Thyroid gland (tissue), 4 donors: ENCODE measurements at places on chromosomes 16 and 17. TPM values are rescaled to one million over a fixed set of nuclear protein-coding genes. Genes with fewer than 3 reads are reported as not detected.

DNA sequence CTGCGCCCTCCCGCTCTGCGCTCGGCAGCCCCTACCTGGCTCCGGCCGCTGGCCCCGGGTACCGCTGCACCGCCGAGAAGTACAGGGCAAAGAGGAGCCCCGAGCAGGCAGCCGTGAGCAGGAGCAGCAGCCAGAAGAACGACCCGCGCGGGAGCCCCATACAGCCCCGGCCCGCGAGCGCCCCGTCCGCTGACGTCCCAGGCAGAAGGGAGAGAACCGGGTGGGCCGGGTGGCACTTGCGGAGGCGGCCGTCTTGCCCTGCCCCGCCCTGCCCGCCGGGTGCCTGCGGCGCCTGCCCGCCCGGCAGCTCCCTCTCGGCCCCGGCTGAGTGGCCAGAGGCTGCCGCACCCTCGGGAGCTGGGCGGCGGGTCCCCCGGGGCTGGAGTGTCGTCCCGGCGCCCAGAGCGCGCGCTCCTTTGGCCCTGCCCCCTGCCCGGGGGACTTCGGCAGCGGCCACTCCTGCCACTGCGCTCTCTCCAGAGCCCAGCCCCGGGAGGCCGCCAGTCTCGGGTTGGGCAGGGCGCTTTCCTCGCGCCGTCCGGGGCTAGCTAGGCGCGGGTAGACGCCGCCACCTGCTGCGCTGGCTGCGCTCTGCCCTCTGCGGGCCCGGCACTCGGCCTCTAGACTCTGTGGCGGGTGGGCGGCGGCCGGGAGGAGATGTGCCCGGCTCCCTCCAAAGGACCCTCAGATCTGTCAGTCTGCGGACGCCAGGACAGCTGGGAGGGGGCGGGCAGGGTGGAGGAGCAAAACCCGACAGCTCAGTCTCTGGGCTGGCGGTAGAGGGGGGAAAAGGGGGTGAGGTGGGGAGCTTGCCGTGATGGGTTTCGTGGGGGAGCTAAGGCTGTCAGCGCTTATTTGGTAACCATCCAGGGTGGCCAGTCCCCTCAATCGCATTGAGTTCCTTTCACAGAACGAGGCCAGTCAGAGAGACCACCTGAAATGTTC, at the start of gene ST6GALNAC2:
Gene ST6GALNAC2, minus strand, starts transcription at position 212 of the 945 bp plus-strand sequence. Its CDS starts 52 bp downstream, at position 160.
- no peaks in the 10 kb centered on the region for H3K36me3 ChIP-seq
- H3K27me3 ChIP-seq, result no peaks in the 10 kb centered on the region
- peak within 1 kb of the TSS; percentile 28 for H3K4me3 ChIP-seq
- H3K4me1 ChIP-seq, result peaks cover 23% of the 10 kb centered on the region
- H3K27ac ChIP-seq, result peak within 1 kb of the TSS; percentile 86
- DNase-seq, result peak; percentile 94

DNA sequence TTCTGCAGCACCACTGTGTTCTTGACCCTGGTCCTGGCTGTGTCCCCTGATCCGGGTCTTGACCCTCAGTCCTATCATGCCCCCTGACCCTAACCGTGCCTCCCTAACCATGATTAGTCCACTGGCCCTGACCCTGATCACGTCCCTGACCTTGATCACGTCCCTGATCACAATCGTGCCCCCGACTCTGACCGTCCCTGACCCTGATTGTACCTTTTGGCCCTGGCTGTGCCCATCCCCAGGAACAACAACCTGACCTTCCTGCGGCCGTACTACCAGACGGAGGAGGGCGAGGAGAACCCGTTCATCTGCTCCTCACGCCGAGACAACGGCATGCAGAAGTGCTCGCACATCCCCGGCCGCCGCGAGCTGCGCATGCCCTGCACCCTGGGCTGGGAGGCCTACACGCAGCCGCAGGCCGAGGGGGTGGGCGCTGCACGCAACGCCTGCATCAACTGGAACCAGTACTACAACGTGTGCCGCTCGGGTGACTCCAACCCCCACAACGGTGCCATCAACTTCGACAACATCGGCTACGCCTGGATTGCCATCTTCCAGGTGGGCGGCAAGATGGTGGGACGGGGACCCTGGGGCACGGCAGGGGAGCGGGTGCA, 24.9 kb downstream of the TPSG1 start:
- H3K36me3 ChIP-seq, result no peaks in the 10 kb centered on the region
- no peak for DNase-seq
- H3K27ac ChIP-seq, result no peak overlapping the region
- H3K4me3 ChIP-seq, result no peak overlapping the region

- H3K36me3 ChIP-seq, result no peaks in the 10 kb centered on the region
- no peaks in the 10 kb centered on the region for H3K4me1 ChIP-seq
- no peak overlapping the region for H3K27ac ChIP-seq
- no peaks in the 10 kb centered on the region for H3K27me3 ChIP-seq
- DNase-seq, result no peak
Measured at GRCh38 chr17:13560935-13561334, 40.8 kb downstream of the HS3ST3A1 start.

DNA sequence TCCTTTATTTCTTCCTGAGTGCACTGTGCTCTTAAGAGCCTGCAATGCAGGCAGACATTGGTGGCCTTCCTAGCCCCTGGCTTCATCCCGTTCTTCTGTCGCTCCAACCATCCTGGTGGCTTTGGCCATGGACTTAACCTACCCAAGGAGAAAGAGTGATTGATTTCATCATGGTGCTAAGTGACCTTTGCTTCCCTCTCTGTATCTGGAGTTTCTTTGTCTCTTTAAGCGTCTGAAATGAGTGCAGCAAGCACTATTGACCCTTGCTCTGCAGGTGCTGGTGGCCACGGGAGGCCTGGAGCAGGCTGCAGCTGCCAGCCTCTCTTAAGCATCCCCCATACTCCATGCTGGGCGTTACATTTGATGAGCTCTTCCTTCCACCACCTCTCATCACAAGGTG, 60.5 kb downstream of the RAP1GAP2 start:
- H3K4me1 ChIP-seq, result peaks cover 14% of the 10 kb centered on the region
- H3K27ac ChIP-seq, result no peak overlapping the region
- no peaks in the 10 kb centered on the region for H3K36me3 ChIP-seq
- DNase-seq, result no peak

DNA sequence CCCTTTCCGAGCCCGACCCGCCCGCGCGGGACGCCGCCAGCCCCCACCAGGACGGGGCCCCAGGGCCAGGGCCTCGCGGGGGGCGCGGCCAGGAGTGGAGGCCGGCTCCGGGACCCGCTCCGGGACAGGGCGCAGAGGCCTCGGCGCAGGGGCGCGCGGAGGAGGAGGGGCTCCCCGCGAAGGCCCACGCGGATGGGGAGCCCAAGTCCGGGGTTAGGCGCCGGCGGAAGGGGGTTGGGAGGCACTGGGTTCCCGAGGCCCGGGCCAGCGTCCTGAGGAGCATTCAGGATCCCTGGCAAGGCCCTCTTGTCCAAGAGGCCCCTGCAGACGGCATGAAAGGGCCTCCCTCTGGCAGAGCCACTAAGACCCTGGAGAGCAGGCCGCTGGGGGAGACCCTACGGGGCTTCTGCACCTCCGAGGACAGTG, 57.8 kb upstream of the CIBAR2 start:
- no peak overlapping the region for H3K27ac ChIP-seq
- H3K36me3 ChIP-seq, result no peaks in the 10 kb centered on the region
- H3K27me3 ChIP-seq, result no peaks in the 10 kb centered on the region

- H3K4me1 ChIP-seq, result peaks cover 9% of the 10 kb centered on the region
- no peak overlapping the region for H3K27ac ChIP-seq
- H3K27me3 ChIP-seq, result no peaks in the 10 kb centered on the region
- no peak for DNase-seq
Measured at GRCh38 chr17:49577963-49578362, 2.3 kb downstream of the NXPH3 start.

DNA sequence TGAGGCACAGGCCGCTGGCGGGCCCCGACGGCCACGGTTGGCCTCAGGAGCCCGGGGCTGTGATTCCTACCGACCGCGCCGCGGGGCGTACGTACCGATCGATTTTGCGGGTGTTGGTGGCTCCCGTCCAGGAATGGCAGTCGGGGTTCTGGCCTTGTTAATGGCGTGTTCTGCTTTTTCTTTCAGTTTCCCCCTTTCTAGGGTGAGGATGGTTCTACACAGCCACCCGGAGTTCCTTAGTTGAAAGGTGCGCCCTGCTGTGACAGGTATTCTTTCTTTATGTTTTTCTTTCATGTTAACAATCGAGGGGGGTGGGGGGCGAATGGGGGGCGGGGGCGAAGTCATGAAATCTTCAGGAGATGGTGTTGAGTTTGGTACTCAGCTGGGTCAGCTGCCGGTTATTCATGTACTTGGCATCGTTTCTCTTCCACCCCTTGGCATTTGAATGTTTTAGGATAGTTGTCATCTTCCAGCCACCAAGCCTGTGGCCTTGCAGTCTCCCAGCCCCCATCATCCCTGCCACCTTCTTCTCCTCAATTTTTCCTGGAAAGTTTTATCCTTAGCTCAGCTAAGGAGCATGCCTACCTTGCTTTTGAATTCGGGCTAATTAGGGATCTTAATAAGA, 802 bp downstream of the CYLD start:
- peak overlapping the region; percentile 88 for H3K27ac ChIP-seq
- DNase-seq, result peak; percentile 24
- peak overlapping the region; percentile 86 for H3K4me3 ChIP-seq

GRCh38 chr16:70685938-70686375, at the start of gene MTSS2:
TSS of gene MTSS2 (minus strand) at chr16:70686053. CDS start at chr16:70685791, 262 bp downstream.
- peaks cover 25% of the 10 kb centered on the region for H3K4me1 ChIP-seq
- peak; percentile 91 for DNase-seq
- H3K36me3 ChIP-seq, result no peaks in the 10 kb centered on the region

DNA sequence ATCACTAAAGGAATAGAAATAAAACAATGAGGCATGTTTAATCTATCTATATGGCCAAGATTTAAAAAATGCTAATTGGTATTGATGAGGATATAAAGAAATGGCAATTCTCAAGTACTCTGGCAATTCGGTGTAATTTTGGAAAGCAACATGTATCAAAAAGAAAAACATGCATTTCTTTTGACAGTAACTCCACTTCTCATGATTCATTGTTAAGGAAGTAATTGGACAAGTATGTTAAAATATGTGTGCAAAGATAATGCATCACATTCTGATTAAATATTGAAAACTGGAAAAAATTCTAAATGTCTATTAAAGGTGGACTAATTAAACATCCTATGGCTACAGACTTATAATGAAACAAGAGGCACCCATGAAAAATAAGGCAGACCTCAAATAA, 81.2 kb downstream of the CREBBP start:
- peaks cover 24% of the 10 kb centered on the region for H3K4me1 ChIP-seq
- no peaks in the 10 kb centered on the region for H3K27me3 ChIP-seq
- no peak for DNase-seq
- H3K27ac ChIP-seq, result no peak overlapping the region
- no peaks in the 10 kb centered on the region for H3K36me3 ChIP-seq

- H3K4me3 ChIP-seq, result peak overlapping the region; percentile 95
- peak overlapping the region; percentile 96 for H3K27ac ChIP-seq
- no peaks in the 10 kb centered on the region for H3K36me3 ChIP-seq
- H3K4me1 ChIP-seq, result peaks cover 41% of the 10 kb centered on the region
Measured at GRCh38 chr17:8189041-8189710, 804 bp downstream of the BORCS6 start.

- DNase-seq, result peak; percentile 76
- no peaks in the 10 kb centered on the region for H3K27me3 ChIP-seq
- H3K27ac ChIP-seq, result peak overlapping the region; percentile 71
- peaks cover 56% of the 10 kb centered on the region for H3K4me1 ChIP-seq
- H3K36me3 ChIP-seq, result no peaks in the 10 kb centered on the region
Measured at GRCh38 chr16:84737192-84738011, 37.6 kb downstream of the USP10 start.

DNA sequence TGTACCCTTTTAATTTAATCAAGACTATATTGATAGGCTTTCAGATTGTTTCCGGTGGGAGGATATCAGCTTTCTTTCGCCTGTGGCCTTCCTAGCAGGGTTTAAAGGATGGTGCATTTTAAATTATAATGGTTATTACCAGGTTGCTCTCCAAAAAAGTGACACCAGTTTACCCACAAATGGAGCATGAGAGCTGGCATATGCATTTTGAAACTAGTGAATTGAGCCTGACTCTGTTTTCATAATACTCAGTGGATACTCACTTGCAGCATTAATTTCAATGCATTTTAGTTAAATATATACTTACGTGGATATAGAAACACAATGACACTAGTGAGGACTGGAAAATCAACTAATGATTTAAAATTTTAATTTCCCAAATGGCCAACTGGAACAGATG, 5.8 kb downstream of the MYL4 start:
- peaks cover 11% of the 10 kb centered on the region for H3K4me1 ChIP-seq
- H3K27me3 ChIP-seq, result no peaks in the 10 kb centered on the region
- H3K4me3 ChIP-seq, result no peak overlapping the region

DNA sequence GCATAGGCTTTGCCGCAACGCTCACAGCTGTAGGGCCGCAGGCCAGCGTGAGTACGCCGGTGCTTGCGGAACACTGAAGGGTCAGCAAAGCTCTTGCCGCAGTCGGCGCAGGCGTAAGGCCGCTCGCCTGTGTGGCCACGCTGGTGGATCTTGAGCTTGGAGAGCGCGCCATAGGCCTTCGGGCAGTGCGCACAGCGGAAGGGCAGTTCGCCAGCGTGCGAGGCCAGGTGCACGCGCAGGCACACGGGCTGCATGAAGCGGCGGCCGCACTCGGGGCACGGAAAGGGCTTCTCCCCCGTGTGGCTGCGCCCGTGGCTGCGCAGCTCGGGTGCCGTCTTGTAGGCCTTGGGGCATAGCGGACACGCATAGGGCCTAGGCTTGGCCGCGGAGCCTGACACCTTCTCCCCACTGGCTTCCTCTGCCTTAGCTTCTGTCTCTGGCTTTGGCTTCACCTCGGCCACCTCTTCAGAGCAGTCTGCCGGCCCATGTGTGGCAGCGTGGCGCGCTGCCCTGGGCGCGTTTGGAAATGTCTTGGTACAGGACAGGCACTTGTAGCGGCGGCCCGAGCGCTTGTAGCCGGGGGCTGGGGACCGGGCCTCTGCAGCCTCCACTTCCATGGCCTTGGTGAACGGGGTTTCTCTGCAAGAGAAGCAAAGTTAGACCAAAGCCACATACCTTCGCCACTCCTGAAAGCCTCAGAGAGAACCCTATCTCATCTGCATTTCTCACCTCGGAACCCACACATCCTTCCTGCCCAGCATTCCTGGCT, 10.0 kb downstream of the ZNF668 start:
- peaks cover 23% of the 10 kb centered on the region for H3K36me3 ChIP-seq
- H3K27me3 ChIP-seq, result no peaks in the 10 kb centered on the region
- no peak overlapping the region for H3K4me3 ChIP-seq
- DNase-seq, result no peak

- H3K27me3 ChIP-seq, result no peaks in the 10 kb centered on the region
- DNase-seq, result no peak
- H3K36me3 ChIP-seq, result no peaks in the 10 kb centered on the region
- H3K4me3 ChIP-seq, result no peak overlapping the region
- H3K27ac ChIP-seq, result peak overlapping the region; percentile 93
Measured at GRCh38 chr17:15648386-15648785, 28.9 kb upstream of the FBXW10B start.

SPATA32 gene
- total RNA-seq, result not detected

MYH11 gene
- total RNA-seq, result 20.3 TPM

MYH3 gene
- 3.5 TPM for total RNA-seq
